ENCODE measurements at places on chromosomes 12 and 14.

- DNase-seq: peak; percentile 42
- no peaks in the 10 kb centered on the region for H3K27me3 ChIP-seq
- H3K4me1 ChIP-seq: peaks cover 21% of the 10 kb centered on the region
- peak overlapping the region; percentile 59 for H3K27ac ChIP-seq
Measured at GRCh38 chr12:67667276-67668073, 18.9 kb downstream of the DYRK2 start.

DNA sequence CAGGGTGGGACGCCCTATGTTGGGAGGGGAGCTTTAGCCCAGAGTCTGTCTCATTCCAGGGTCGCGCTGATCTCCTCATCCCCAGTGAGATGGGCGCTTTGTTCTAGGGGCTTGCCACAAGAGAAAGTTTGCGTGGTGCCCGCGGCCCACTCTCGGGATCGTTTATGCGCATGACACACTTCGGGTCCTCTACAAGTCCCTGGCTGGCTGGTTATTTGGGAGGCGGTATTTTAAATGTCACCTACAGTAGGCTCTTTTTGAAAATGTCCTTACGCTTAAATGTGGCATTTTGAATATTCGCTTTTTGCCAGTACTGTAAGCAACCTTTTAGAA is 541 bp downstream of the GOLT1B start:
- no peak for DNase-seq
- H3K27ac ChIP-seq: peak overlapping the region; percentile 98
- peak overlapping the region; percentile 97 for H3K4me3 ChIP-seq
- H3K27me3 ChIP-seq: no peaks in the 10 kb centered on the region

- DNase-seq: no peak
- H3K36me3 ChIP-seq: no peaks in the 10 kb centered on the region
- no peak overlapping the region for H3K27ac ChIP-seq
- H3K4me1 ChIP-seq: no peaks in the 10 kb centered on the region
- no peak overlapping the region for H3K4me3 ChIP-seq
- no peaks in the 10 kb centered on the region for H3K27me3 ChIP-seq
Measured at GRCh38 chr12:83122623-83122934, 435.9 kb downstream of the TMTC2 start.

- H3K4me3 ChIP-seq: no peak overlapping the region
- no peaks in the 10 kb centered on the region for H3K4me1 ChIP-seq
- H3K36me3 ChIP-seq: no peaks in the 10 kb centered on the region
- no peak overlapping the region for H3K27ac ChIP-seq
- DNase-seq: no peak
Measured at GRCh38 chr12:131468206-131468605, 242.7 kb upstream of the SFSWAP start.

DNA sequence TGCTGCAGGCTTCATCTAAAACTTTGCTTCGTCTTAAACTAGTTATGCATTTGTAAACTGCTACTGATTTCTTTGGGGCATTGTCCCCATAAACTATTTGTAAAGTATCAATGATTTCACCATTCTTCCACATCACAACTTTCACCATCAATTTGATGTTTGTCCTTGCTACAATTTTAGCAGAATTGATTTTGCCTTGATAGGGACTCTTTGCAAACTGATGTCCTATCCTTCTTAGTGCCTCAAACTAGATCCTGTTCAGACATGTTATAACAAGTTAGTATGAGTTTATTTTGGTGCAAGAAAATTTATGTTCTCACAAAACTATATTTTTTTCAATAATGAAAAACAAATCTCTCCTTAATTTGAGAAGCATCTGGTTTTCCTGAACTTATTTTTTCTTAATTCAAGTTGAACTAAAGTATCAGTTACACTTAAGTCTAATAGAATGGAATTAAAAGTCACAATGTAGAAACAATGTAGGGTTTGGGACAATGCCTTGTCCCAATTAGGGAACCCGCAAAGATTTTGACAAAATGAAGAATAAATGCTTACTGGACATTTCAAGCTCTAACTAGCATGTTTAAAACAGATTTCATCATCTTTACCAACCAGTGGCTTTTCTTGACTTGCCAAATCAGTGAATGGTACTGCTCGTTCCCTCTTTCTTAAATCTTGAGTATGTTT is 10.1 kb upstream of the ARID4A start:
- no peak for DNase-seq
- H3K4me1 ChIP-seq: no peaks in the 10 kb centered on the region
- H3K4me3 ChIP-seq: no peak overlapping the region
- peaks cover 32% of the 10 kb centered on the region for H3K36me3 ChIP-seq

- no peaks in the 10 kb centered on the region for H3K27me3 ChIP-seq
- no peak overlapping the region for H3K27ac ChIP-seq
- no peak overlapping the region for H3K4me3 ChIP-seq
- no peaks in the 10 kb centered on the region for H3K36me3 ChIP-seq
Measured at GRCh38 chr12:58046271-58046670, 104.9 kb downstream of the ATP23 start.

- no peak for DNase-seq
- no peak overlapping the region for H3K27ac ChIP-seq
- H3K27me3 ChIP-seq: no peaks in the 10 kb centered on the region
- H3K36me3 ChIP-seq: peaks cover 30% of the 10 kb centered on the region
Measured at GRCh38 chr12:121337416-121337815, 14.8 kb downstream of the ANAPC5 start.

- no peak for DNase-seq
- H3K27me3 ChIP-seq: no peaks in the 10 kb centered on the region
- no peak overlapping the region for H3K4me3 ChIP-seq
- no peaks in the 10 kb centered on the region for H3K36me3 ChIP-seq
Measured at GRCh38 chr14:53331247-53331646, 178.1 kb upstream of the DDHD1 start.
